ENCODE measurements at places on chromosomes 7 and 10.

DNA sequence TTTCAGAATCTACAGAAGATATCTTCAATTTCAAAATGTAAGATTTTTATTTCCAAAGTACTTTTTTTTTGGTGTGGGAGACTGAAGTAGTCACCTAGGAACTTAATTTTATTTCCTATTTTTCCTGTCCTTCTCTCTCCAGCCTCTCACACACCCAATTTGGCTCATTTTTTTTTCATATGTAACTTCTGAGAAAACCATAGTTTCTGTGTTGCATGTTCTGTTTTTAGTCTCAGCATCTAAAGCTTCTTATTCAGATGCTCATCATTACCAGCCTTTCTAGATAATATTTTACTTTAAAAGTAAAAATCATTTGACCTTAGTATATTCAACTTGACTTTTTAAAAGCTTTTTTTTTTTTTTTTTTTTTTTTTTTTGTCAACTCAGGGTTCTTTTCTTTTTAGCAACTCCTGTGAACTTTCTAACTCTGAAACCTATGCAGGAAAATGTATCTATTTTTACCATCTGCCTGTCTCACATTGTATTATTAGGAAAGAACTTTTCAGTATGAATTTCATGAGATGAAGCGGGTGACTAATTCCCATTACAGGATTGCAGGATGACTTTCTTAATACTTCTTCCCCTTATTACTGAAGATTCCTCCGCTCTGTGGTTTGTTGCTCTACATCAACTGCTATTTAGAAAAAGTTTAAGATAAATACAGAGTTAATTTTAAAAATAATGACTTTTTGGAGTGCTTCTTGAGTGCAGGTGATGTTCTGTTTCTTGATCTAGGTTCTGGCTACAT, 73.6 kb upstream of the LSM8 start:
- DNase-seq, result no peak

DNA sequence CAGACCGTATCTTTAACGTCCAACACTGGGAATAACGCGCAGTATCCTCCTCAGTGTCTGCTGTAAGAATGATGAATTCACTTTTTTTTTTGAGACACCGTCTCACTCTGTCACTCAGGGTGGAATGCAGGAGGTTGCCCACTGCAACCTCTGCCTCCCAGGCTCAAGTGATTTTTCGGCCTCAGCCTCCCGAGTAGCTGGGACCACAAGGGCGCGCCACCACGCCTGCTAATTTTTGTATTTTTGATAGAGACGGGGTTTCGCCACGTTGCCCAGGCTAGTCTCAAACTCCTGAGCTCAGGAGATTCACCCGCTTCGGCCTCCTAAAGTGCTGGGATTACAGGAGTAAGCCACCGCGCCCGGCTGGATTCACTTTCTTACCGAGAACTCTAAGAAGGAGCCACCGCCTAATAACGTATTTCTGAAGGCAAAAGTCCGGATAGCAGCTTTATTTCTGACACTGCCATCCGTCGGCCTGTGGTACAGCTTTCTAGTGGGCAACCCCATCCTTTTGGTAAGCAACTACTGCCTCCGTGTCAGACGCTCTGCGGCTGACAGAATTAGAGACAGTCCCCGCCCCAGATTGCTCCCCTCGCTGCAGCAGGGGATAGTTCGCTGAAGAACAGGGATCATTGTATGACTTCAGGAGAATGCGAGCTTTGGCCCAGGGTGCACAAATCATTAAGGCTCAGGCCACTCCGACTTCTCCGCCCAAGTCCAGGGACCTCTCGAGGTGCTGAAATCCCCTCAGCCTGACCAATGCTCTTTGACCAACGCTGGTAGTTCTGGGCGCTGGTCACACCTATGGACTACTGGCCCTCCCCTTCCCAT, 662 bp downstream of the POLR3A start:
- peak; percentile 59 for DNase-seq

DNA sequence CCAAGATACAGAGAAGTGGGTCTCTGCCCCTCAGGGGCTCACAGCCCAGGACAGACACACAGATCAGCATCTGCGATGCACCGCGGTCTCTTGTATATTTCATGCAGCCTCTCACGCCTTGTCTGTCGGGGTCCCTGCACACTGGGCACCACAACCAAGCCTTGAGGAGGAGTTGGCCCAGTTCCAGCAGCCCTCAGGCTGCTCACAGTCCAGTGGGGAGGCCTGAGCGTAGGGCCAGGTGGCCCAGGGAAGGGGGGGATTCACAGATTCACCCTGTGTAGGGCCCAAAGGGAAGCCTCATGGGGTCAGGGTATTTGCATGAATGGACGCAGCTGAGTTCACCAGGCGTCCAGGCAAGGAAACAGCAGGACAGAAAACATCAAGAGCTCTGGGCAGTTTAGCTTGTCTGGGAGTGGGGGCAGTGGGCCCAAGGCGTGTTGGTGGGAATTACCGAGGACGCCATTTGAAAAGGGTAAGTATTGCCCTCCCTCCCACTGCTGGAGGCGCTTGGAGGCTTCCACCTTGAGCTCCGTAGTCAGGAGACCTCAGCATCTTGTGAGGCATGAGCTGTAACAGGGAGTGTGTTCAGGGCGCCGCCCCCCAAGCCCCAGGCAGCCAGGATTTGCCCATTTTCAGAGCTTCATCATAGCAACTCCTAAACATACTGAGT, 129.1 kb upstream of the CHST15 start:
- no peak for DNase-seq

DNA sequence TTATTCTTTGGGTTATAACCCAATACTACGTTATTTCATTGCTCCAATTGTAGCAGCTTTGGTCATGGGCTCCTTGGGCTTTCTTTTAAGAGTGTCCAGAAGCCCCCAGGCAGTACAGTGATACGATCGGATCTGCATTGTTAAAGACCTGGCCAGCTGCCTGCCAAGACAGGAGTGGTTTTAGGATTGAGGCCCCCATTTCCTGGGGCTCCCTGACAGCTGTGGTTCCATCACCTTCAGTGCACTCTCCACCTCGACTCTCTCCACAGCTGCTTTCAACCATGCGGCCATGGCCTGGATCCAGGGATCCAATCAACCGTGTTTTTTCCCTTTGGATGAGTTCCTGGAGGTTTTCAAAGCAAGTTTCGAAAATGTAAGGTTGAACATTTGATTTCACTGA, 123.4 kb upstream of the BTBD16 start:
- DNase-seq, result no peak

- DNase-seq, result peak; percentile 70
Measured at GRCh38 chr7:102044984-102045673, 227.7 kb downstream of the CUX1 start.

- DNase-seq, result no peak
Measured at GRCh38 chr10:70705121-70705861, 33.0 kb downstream of the ADAMTS14 start.

- DNase-seq, result peak; percentile 23
Measured at GRCh38 chr10:62647375-62648092, 157.0 kb upstream of the ADO start.

DNA sequence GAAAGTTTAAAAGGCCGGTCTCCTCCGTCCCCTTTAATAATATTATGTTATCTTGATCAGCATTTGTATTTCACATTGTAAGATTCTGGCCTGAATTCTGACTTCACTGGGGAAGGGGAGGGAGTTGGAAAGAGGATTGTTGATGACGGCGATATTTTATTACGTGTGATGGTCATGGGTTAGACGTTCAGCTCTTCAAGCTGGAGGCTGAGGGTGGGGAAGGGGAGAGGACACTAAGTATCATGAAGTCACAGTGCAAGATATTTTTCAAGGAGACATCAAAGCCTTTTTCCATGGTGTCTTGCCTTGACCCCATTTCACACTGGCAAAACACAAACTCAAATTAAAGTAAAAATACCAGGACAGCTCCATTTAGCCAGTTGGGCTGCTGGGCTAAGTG, 126.7 kb downstream of the WDR11 start:
- no peak for DNase-seq

- DNase-seq, result no peak
Measured at GRCh38 chr7:26357799-26358151, 66.1 kb downstream of the SNX10 start.

GRCh38 chr7:24580283-24580946, 7.2 kb downstream of the PALS2 start:
- no peak for DNase-seq

DNA sequence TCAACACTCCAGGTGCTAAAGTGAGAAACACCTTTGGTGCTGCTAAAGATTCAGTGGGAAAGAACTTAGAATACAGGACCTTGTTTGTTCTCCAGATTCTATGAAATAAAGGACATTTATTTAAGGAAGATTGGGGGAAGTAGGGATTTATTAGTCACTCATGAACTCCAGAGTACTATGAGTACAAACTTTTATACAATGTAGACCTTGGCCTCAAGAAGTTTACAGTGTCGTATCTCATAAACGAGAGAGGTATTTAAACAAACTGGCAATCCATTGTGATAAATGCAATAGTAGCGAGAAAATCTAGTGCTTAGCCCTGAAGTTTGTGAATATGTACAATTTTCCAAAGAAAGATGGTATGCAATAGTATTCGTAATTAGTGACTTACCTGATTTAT, 59.1 kb downstream of the TES start:
- DNase-seq, result no peak

- no peak for DNase-seq
Measured at GRCh38 chr7:158993591-158993990, 137.2 kb downstream of the DYNC2I1 start.

DNA sequence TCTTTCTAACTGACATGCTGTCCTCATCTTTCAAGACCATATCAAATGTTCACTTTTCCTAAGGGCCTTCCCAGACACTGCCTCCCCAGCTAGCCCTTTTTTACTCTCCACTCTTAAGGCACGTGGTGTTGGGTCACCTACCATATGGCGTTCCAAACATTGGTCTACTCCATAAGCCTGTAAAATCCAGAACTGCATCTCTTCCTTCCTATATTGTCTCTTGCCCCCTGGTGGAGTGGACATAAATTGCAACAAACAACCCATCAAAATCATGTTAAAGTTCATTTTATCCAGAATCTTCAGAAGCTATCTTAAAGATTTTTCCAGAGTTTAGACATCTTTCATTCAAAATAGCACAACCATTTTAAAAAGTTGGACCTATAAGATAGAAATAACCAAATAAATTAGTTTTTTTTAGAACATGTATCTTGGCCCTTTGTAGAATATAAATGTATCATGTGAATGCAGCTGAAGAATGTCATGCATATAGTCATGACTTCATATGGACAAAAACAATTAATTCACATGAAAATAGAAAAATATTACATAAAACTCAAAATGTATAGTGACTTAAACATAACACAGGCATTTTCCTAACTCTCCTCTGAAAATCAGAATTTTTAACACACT, 180.6 kb upstream of the CHRM2 start:
- DNase-seq, result peak; percentile 36

- no peak for DNase-seq
Measured at GRCh38 chr10:69645296-69646184, 15.5 kb downstream of the FAM241B start.

- no peak for DNase-seq
Measured at GRCh38 chr7:131103997-131104396, 223.7 kb upstream of the MKLN1 start.

DNA sequence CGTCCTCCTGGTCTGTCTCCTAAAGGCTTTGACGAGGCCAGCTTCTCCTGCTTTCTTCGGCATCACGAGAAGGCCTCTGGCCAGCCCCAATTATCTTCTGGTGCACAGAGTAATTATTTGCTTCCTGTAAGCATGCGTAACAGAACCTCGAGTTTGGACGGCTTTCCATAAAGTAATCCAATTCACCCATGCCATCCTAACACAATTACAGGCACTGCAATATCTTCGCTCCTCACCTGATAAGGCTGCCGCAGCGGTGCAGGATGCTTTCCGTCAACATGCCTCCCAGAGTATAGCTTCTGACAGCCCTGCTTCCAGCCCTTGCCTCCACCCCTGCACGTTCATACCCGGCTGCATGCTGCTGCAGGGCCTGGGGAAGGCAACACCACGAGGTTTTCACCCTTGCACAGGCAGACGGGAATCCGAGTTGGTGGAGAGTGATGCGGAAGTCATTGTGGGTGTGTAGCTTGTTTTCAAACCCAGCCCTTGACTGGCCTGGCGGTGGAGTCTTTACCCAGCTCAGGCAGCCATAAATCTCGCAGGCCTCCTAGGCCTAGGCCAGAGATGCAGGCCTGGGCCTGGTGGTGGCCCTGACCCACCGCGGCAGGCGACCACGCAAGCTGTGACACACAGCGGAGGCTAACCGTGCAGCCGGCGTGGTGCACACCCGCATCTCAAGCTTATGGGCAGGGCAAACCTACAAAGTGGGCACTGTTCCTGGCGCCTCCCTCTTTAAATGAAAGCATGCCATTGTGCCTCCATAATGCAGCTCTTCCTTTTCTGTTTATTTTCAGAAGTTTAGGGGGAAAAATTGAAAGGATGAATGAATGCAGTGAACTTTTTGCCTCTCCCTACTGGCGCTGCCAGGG, 12.7 kb downstream of the EBF3 start:
- no peak for DNase-seq

- no peak for DNase-seq
Measured at GRCh38 chr10:67171970-67172369, 246.1 kb downstream of the LRRTM3 start.

GRCh38 chr10:404346-404745, 269.1 kb downstream of the ZMYND11 start:
- DNase-seq, result no peak

- DNase-seq, result no peak
Measured at GRCh38 chr7:25250386-25250785, 22.1 kb upstream of the NPVF start.

DNA sequence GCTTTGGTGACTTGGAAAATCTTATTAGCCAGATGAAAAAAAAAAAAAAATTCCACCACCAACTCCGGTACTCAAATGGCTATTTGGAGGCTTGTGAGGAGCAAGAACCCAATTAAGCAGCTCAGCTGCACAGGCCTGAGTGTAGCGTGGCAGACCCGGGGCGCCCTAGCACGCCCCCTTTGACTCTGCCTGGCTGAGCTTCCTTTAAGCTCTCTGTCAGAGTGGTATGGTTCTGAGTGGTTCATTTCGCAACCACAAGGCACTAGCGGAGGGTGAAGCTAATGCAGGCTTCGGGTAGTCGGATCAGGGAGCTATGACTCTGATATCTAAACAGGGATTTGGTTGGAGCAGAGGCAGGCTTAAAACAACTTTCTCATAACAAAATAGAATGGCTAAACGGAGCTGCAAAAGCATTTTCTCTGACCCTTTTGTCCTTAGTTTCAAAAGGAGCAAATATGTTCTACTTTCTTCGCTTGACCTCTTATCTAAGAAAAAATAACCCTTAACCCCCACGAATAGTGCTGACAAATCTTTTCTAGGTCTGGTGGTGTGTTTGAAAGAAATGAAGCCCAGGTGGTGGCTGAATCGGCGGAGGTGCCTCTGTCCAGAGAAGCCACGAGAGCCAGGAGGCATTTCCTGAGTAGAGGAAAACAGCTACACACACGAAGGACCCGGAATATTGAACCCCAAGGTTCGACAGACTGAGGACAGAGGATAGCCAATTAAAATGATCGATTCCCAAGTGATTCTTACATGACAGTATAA, 285.4 kb upstream of the GLI3 start:
- DNase-seq, result no peak

- DNase-seq, result no peak
Measured at GRCh38 chr10:101061624-101062231, at the start of gene KAZALD1. Gene KAZALD1 (plus strand): TSS chr10:101061989. CDS start chr10:101062593, 604 bp downstream.

DNA sequence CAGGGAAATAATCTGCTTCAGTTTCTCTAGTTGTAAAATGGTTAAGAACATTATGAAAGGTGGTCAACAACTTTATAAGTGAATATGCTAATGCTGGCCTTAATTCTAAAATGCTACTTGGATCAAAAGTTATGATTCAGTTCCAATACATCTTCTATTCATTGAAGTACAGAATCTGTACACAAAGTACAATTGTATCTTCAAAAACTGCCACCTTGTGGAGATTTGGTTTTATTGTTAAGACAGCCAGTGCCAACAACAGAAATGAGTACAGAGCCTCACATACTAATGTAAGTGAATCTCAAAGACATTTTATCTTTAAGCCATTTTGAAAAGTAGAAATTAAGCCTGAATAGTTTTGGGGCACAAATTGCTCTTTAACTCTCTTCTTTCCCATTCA, 194.0 kb downstream of the CFTR start:
- no peak for DNase-seq
